Fibroblast of skin of left quadriceps (primary cell): ENCODE measurements at places on chromosomes 13 and 19.

DNA sequence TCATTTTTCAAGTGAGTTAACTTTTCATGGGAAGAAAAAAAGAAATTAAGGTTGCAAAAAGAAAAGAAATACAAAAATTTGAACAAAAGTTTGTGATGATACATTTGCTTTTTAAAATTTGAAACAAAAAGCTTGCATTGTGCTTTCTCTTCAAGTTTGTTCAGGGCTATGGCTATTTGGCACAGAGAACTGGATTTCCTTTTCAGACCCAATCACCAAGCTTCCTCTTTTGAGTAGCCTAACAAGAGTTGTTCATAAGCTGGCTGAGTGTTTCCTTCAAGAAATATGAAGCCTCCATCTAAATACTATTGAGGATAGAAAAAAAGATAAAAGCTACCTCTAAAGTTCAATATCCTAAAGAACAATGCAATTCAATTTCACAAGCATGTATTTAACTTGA, 787.8 kb downstream of the LIG4 start:
- no peak for DNase-seq

- DNase-seq = no peak
Measured at GRCh38 chr13:45846681-45847080, 4.9 kb downstream of the SIAH3 start.

- no peak for DNase-seq
Measured at GRCh38 chr13:75558145-75558840, 8.7 kb downstream of the UCHL3 start.

GRCh38 chr13:58882516-58882915, 1251.0 kb downstream of the PCDH17 start:
- DNase-seq = no peak

DNA sequence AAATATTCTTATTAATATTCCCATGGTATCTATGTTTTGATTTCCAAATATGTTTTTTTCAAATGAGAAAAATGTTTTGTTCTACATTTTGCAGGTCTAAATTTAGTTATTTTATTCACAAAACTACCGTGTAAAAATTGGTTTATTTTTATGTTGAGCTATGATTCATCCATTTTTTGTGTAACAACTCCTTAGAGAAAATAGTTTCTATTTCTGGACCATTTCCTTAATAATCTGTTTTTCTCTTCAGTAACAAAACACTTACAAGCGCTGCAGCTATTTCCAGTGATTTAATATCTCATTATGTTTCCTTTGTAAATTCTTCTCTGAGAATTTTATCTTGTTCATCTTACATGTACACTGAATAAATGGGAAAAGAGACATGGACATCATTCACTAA, 550.7 kb upstream of the SLITRK5 start:
- DNase-seq = no peak
